ENCODE measurements at places on chromosomes 12 and 14.

GRCh38 chr12:13505224-13505623 is 308.7 kb downstream of the EMP1 start:
- no peak for DNase-seq

DNA sequence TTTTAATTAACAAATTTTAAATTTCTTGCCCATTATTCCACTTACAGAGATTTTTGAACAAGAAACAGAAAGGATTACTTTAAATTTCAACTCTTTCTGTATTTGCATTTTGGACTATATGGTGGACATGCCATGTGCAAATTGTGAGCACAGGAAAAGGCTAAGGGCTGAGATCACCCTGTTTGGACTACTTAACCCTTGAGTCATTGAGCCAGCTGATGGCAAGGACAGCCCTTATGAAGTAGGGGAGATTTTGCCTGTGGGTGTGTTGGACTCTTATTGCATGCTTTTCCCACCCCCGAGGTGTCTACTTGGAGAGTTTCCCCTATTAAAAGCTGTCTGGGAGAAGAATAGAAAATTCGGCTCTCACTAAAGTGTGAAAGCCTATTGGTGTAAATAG is 17.2 kb downstream of the DERA start:
- DNase-seq = peak; percentile 42

DNA sequence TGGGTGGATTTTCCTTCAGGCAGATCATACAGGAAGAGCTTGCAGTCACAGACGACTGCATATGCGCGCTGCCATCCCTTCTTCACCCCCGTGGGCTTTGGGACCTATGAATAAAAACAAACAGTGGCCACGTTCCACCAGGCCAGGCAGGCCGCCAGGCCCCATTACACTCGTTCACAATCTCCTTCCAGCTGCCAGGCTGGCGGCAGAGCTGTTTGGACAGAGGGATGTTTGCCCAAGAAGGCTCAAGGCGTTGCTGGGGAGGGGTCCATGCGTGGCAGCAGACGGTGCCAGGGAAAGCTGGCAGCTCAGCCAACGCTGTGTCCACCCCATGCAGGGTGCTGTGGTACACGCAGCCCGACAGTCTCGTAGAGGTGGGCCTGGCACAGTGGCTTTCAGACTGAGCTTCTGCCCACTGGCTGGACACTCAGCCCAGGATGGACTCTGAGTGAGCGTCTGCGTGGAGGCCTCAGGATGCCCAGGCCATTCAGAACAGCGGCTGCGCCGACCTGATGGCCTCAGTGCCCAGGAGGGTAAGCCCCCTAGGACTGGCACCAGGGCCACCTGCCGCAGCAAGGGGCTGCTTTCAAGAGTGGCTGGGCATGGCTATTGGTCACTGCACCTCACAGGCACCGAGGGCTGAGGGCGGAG is 27.5 kb downstream of the AMN start:
- no peak for DNase-seq

DNA sequence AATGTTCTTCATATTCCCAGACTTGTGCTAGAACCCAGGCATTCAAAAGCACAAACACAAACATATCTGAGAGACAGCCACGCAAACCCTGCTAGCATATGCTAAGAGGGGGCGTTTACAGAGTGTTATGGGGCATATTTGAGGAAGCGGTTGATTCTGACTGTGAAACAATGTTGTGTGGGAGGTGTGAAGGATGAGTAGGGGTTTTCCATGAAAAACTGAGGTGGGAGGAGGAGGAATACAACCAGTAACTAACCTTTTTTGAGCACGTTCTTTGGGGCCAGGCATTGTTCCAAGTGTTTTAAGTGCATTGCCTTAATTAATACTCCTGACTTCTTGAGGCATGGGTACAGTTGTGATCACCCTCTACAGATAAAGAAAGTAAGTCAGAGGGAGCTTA is 499.5 kb downstream of the AACS start:
- no peak for DNase-seq

GRCh38 chr12:124388679-124389137 is 93.8 kb downstream of the RFLNA start:
- DNase-seq = peak; percentile 88

DNA sequence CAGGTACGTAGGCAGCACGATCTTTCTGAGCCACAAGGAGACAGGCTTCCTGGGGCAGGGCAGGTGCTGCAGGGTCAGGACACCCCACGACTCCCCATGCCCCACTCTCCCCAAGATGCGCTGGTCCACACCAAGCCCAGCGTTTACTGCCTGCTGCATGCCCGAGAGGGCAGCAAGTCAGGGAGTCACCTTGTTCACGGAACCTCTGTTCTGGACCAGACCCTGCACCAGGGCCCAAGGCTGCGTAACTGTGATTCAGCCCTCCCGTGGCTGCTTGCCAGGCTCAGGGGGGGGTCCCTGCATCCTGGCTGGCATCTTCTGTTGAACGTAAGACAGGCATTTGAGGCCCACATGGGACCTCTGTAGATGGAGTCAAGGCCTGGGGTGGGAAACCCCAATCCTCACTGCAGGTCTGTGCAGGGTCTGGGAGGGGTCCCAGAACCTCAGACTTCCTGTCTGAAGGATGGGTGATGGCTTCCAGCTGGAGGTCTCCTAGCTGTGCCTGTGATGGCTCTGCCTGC is 228.6 kb upstream of the RTL1 start:
- DNase-seq = no peak

- DNase-seq = peak; percentile 35
These were observed 154.9 kb downstream of the ASCL4 start for GRCh38 chr12:107929436-107929835.

GRCh38 chr12:77324763-77325468 is 259.5 kb upstream of the E2F7 start:
- peak; percentile 67 for DNase-seq

DNA sequence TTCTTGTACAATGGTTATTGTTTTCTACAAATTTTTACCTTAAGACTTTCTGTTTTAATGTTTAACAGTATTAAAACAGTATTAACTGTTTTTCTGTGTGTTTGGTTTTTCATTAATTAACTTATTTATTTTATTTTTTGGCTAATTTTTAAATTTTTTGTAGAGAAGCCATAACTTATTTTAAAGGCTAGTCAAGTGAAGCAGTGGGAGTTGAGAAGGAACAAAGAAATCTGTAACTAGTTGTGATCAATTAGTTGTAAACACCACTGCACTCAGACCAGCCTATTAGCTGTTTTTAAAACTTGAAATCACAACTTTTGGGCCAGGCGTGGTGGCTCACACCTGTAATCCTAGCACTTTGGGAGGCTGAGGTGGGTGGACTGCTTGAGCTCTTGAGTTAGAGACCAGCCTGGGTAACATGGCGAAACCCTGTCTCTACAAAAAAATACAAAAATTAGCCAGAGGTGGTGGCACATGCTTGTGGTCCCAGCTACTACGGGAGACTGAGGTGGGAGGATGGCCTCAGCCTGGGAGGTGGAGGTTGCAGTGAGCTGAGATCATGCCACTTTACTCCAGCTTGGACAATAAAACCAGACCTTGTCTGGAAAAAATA is 50.9 kb upstream of the HECTD1 start:
- no peak for DNase-seq

- no peak for DNase-seq
These were observed 94.8 kb downstream of the LRRC74A start for GRCh38 chr14:76921088-76921399.

GRCh38 chr14:53952533-53952932 is 4.1 kb downstream of the BMP4 start:
- DNase-seq = no peak

DNA sequence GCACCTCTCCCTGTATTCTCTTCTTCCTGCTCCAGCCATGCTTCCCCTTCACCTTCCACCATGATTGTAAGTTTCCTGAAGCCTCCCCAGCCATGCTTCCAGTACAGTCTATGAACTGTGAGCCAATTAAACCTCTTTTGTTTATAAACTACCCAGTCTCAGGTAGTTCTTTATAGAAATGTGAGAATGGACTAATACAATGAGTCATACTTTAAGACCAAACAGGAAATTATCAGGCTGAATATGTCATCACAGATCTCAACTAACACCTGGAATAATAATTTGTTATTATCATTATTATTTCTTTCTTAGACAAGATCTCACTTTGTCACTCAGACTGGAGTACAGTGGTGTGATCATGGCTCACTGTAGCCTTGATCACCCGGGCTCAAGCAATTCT is 85.4 kb downstream of the KCNMB4 start:
- DNase-seq = no peak

DNA sequence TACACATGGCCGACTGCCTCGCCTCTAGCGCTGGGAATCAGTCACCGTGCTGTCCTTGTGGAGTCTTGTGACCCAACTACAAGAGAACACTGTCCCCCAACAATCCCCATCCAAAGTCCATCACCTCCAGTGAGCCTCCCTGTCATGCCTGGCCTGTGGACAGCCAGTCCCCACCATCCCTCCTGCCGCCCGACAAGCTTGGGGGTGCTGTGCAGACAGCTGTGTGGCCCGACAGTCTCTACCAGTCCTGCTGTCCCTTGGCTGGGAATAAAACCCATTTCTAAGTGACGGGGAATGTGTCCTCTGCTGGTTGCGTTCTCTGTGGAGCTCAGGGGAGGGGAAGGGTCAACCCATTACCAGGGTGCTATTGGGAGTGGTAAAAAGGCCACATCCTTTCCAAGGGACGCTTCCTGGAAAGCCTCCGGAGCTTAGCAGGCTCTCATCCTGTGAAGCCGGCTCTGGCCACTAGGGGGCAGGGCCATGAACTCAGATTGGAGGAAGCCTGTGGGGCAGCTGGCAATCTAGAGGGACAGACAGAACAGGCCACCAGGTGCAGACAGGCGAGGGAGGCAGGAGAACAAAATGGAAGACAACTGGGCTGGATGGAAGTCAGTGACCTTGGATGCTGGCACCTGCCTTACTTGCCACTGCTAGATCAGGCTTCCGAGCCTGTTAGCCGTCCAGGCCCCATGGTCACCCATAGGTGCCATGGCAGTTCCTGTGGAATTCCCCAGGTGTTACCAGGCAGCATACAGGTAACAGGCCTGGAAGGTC is 12.0 kb upstream of the BLTP3B start:
- DNase-seq = peak; percentile 84

DNA sequence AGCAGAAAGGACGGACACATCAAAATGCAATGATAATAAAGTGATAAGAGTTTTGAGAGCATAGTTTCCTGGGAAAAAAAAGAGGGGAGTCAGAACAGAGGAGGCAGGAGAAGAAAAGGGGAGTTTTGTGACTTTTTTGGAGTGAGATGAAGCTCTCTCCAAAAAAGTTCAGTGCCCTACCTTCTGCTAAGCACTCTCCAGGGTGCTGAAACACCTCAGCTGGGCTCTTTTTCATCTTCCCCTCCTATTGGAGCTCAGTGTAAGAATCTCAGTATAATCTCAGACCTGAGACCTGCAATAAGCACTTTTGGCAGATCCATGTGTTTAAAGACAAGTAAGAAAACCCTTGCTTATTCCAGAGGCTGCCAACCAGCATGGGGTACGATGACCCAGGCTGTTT is 58.9 kb upstream of the SRRM4 start:
- no peak for DNase-seq

- no peak for DNase-seq
These were observed 462.6 kb downstream of the PRKD1 start for GRCh38 chr14:29465095-29465494.

- DNase-seq = peak; percentile 27
These were observed 92.7 kb downstream of the PAH start for GRCh38 chr12:102824218-102824835.

GRCh38 chr14:65010211-65010931 is 23.7 kb downstream of the FNTB start:
- DNase-seq = no peak

DNA sequence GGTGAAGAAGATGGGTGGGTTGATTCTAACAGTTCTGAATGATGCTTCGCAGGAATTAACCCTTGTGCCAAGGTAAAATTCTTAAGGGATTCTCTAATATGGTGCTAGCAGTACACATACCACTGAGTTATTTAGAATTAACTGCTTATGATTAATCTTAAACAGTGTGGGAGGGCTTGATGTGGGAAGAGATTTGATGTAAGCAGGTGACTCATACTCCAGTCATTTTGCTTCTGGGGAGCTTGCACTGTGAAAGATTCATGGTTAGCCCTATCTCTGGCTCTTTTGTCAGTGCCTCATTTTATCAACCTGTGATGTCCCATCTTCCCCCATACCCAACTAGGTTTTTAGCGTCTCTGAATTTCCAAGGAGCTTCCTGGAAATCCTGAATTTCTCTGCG is 83.8 kb downstream of the NRXN3 start:
- DNase-seq = peak; percentile 43

DNA sequence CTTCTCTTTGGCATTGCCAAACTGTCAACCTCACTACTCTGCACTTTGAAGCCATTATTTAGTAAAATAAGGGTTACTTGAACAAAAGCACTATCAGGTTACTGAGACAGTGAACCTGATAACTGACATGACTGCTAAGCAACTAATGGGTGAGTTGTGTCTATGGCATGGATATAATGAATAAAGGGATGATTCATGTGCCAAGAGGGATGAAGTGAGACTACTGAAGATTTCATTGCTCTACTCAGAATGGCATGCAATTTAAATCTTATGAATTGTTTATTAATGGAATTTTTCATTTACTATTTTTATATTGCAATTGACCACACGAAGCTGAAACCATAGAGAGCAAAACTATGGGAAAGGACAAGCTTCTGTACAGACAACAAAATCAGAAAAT is 74.4 kb downstream of the CEP128 start:
- no peak for DNase-seq

DNA sequence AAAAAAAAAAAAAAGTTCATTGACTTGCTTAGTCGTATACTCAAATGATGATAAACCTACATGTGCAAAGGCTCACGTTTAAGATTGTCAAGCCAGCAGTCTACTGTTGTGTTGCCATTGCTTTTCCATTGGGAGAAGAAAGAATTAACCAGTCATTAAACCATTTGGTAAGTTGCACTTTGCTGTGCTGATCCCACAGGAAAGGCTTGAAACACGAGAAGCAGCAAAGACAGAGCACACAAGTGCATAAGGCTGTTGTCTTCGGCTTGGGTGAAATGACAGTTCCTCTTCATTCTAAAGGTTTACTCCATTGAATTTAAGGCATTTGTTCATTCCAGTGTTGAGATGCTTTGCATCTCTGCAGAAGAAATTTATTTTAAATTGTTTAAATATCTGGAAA is 50.1 kb downstream of the ZC3H14 start:
- no peak for DNase-seq

DNA sequence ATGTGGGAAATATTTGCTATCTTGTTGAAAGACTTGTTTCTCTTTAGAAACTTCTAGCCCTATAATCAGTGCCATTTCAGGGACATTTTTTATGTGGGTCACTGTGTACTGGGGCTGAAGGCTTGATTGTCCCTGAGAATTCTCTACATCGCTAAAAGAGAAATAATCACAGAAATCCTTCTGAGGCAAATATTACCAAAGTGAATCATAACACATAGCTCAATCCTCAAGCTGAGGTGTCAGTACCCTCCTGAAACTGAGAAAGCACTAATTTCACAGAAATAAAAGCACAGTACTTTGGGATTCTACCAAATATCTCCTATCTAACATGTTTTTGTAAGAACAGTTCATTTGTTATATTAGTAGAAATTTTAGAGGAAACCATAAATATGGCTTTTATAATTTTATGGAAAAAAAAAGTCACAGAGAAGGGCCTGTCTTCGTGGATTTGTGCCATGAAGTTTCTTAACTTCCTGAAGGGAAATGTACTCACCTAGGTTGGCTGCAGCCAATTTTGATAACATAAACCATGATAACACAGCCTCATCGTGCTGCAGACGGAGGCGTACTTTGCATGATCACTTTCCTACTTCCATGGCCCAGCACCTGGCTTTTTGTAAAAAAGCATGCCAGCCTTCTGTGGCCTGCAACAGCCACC is 163.7 kb upstream of the HIF1A start:
- no peak for DNase-seq

- DNase-seq = no peak
These were observed 9.1 kb upstream of the FBLN5 start for GRCh38 chr14:91956616-91957015.

Data from A549 (cell line).